A673 (cell line): ENCODE measurements at places on chromosomes 3 and 15.

DNA sequence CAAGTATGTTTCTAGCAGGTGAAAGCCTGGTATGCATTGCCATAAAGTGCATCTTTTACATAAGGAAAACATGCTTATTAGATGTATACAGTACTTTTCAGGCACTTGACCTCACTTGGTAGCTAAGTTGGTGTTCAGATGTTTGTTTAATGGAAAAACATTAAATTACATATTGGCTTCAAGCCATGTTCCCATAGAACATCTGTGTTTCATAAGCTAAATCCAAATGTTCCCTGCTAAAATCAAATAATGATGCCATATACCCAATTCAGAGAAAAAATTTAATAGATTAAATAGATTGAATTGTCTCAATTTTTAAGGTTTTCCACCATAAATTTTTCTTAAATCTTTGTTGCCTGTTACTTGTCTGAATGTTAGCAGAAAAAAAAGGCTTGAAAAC lies 19.1 kb upstream of the RPL22L1 start:
- no peak for DNase-seq

DNA sequence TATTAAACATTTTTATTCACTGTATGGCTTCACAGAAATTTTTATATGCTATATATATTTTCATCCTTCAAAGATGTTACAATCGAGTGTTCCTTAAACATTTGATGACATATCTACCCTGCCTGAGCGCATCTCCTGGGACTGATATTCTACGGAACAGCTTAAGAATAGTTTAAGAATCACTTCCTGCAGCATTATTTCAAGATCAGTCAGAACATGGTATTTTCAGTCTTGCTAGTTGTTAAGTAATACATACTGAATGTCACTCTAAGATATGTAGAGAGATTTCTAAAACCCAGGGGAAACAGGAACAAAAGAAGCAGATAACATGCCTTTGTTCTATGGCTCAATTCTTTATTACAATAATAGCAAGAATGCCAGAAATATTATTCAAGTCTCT lies 8.7 kb downstream of the COL8A1 start:
- DNase-seq, result peak; percentile 54

GRCh38 chr3:184954251-184954650 lies 142.3 kb downstream of the VPS8 start:
- DNase-seq, result no peak

DNA sequence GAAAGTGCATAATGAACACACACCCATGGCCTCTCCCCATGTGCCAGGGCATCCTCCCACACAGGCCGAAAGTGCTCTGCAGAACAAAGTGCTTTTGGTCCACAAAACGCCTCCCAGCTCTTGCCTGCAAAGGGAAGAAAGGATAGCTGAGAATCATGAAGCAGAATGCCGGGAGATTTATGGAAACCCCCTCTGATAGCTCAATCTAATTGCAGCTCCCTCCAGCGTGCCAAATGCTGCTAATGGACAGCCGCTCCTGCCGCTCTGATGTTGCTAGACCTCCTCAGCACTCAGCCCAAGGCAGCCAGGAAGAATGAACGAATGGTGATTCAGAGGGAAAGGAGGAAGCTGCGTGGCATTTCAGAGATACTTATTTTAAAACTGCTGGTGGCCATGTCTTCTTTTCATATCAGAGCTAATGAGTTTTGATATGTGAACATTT lies 145.3 kb downstream of the TJP1 start:
- DNase-seq, result peak; percentile 19

DNA sequence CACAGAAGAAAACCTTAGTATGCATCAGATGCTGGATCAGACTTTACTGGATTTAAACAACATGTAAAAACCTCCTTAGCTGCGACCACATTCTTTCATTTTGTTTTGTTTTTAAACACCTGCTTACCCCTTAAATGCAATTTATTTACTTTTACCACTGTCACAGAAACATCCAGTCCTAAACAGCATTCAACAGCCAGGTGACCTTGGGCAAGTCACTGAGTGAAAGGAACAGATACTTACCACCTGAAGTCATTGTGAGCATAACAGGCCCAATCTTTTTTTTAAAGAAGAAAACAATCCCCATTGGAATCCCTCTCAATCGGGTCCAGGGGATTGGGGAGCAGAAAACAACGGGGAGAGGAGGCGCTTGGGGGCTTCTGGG lies 390 bp downstream of the STARD5 start:
- DNase-seq, result no peak

- DNase-seq, result no peak
Observed at GRCh38 chr3:194450341-194450740, 36.5 kb downstream of the ATP13A3 start.

DNA sequence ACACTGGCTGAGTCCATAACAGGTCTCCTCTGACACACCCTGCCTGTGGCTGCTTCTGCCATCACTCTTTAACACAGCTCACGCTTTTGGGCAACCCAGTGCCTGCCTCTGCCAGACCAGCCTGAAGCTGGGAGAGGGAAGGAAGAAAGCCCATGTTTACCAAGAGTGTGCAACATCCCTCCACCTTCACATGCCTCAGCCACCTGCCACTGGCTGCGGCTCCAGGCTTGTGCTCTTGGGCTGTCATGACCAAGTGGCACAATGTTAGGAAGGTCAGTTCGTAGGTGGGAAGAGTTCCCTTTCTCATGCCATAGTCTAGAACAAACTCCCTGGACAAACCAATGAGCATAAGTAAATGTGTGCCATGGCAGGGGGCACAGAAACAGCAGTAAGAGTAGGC lies 20.3 kb downstream of the STIMATE start:
- no peak for DNase-seq

DNA sequence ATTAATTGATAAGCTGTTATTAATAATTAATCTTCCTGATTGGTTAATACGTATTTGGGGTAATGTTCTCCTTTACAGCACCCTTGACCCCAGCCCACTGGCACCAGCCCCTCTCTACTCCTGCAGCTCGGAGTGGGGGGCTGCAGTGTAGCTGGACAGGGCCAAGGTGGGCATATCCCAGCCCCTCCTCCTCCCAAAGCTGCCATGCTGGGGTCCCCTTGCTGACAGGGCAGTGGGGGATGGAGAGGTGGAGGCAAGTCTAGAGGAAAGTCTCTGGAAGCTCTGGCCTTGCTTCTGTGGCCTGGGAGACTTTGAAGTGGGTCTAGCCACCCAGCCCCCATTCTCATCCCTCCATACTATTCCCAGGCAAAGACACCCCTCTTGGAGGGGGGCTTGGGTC lies 35.8 kb downstream of the HCN4 start:
- no peak for DNase-seq

DNA sequence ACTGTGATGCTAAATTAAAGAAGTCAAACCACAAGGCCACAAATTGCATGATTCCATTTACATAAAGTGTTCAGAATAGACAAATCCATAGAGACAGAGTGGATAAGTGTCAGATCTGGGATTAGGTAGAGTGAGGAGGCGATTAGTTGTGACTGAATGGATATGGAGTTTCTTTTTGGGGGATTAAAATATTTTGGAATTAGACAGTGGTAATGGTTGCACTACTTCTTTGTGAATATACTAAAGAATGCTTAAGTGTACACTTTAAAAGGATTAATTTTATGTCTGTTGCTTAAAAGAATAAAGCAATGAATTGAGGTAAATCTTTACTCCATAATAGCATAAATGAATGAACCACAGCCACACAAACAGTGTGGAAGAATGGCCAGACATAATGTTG lies 175.5 kb upstream of the CADM2 start:
- no peak for DNase-seq

- DNase-seq, result no peak
Observed at GRCh38 chr15:45121020-45121419, 6.9 kb downstream of the DUOXA2 start.

- peak; percentile 48 for DNase-seq
Observed at GRCh38 chr15:65580287-65580686, 30.6 kb downstream of the INTS14 start.

GRCh38 chr3:172089250-172089649 lies 49.9 kb downstream of the FNDC3B start:
- DNase-seq, result no peak

- DNase-seq, result peak; percentile 15
Observed at GRCh38 chr3:188631291-188632010, 477.5 kb downstream of the LPP start.

GRCh38 chr3:96449803-96450202 lies 364.6 kb upstream of the EPHA6 start:
- no peak for DNase-seq

GRCh38 chr3:14169435-14169834 lies 9.0 kb downstream of the XPC start:
- no peak for DNase-seq

DNA sequence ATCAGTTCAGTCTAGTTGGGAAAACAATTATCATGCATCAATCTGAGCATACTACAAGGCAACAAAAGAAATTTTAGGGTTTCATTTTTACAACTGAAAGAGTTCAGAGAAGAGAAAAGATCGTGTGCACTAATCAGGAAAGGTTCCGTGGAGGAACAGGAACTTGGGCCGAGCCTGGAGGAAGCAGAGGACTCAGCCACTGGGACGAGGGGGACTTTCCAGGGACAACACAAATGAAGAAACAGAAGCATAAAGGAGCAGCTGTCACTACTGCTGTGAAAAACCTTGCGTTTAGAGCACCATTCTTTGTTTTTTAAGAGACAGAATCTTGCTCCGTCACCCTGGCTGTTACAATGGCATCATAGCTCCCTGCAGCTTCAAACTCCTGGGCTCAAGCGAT lies 60.5 kb downstream of the MYO1E start:
- no peak for DNase-seq

- DNase-seq, result no peak
Observed at GRCh38 chr3:186825872-186826409, 16.6 kb upstream of the ADIPOQ start.

DNA sequence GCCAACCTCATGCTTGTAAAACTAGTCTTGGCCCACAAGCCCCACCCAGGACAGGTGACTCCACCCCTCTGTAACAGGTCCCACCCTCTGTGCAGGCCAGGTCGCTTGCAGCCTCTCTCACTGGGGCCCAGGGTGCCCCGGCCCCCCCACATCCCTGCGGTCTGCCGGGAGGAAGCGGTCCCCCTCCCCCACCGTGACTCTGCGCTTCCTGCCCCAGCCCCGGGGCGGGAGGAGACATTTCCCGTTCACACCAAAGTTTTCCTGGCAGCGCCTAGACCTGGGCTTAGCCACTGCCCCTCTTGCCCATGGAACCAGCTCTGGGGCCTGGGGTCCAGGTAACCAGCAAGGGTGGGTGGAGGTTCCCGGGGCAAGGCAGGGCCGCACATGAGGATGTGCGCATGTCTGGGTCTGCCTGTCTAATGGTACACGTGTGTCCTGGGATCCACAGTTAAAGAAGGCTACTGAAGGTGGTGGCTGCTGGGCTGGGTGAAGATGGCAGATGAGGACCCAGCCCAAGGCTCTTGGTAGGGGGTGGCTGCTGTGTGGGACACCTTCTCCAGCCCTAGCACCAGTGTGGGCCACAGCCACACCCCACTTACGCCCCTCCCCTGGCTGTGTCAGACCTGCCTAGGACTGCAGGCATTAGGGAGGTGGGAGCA lies 8.4 kb downstream of the NBEAL2 start:
- no peak for DNase-seq

DNA sequence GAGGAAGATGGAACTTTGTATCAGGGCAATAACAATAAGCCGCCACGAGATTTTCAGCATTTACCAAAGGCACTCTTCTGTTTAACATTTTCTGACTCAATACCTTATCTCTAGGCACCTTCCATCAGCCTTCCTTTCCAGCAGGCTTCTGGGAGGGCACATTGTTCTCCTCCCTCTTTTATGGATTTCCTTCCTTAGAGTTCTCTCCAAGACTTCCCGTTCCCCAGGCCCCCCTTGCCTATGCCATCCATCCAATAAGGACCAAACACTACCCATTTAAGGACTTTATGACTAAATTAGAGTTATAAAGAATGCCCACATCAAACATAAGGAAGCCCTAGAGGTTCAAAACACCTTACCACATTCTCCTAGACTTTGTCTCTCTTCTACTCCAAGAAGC lies 71.0 kb upstream of the ACP3 start:
- DNase-seq, result no peak

DNA sequence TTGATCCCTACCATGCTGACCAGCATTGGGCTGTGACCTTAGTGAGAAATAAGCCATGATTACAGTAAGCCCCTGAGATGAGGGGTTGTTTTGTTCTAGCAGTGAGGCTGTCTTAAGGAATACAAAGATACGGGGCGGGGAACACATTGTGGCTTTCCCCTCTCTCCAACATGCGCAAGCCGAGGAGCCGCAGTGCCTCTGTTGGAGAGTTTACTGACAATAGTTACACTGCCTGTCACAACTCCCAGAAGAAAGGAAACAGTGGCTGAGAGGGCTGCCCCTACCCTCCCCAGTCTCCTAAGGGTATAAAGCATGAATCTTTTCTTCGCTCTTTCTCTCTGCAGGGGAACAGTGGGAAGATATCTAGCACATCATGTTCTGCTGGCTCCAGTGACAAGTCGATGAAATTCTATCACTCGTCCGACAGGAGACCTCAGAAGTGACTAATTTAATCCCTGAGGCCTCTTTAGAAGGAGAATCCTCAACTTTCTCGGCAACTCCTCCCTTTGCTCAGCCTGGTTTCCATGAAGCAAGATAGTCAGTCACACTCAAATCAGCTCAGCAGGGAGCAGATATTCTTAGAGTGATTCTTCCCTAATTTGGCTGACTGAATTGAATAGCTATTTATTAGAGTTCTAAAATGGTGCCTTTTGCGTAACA lies 409.0 kb upstream of the PROK2 start:
- DNase-seq, result peak; percentile 83

GRCh38 chr15:87300146-87300545 lies 956.4 kb downstream of the NTRK3 start:
- DNase-seq, result no peak

DNA sequence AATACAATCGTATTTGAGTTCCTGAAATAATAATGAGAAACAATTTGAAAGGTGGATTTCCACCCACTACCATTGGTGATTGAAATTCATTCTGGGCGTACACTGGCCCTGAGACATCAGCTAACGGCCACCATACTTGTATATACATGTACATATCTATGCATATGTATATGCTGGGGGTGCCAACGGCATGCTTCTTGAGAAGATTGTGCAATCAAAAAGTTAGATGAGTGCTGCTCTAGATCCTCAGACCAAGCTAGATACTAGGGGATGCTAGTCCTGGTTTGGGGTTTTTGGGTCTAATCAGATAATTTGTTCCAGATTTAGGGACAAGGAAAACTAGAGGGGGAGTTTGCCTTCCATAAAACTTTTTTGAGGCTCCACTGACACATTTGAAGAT lies 2.9 kb downstream of the TMEM40 start:
- no peak for DNase-seq

- peak; percentile 45 for DNase-seq
Observed at GRCh38 chr3:109685084-109686079, 348.0 kb upstream of the DPPA4 start.
